ENCODE measurements at places on chromosomes 3 and 15.
A peak's percentile ranks its signal among the peaks of the same experiment; 100 is the strongest.

DNA sequence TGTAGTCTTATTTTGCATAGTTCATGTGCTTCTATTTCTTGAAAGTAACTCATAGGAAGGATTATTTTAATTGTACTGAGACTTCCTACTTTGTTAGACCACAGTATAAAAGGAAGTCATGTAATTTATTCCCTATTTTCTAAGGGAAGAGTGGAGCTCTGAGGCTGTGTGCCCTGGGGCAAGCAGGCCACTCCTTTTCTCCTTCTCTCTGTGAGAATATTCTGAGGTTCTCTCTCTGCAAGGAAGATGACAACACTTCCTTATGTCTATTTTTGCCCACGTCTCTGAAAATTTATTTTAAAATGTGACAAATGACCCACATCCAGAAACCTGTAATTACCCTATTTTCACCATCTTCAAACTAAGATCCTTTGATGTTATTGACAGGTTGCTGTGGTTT lies 11.0 kb downstream of the KCTD6 start:
- DNase-seq = no peak

DNA sequence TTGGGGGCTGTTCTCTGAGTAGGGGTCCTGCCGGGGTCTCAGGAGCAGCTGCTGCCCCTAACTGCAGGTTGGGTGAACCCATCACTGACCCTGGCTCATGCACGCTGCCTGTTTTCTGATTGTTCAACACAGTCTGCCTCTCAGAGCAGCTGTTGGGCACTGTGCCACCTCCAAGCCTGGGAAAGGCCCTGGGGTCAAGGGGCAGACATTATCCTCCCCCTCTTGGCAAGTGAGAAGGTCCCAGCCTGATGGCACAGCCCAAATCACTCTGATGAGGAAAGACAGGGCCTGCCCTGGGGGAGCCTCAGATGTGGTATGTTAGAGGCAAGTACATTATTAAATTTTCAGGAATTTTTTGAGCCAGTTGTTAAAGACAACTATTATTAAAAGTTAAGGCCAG lies 14.1 kb upstream of the GNAT1 start:
- no peak for DNase-seq

GRCh38 chr3:183816681-183817510 lies 8.5 kb downstream of the MAP6D1 start:
- no peak for DNase-seq

GRCh38 chr3:57078344-57078634 lies 17.8 kb downstream of the SPATA12 start:
- no peak for DNase-seq

DNA sequence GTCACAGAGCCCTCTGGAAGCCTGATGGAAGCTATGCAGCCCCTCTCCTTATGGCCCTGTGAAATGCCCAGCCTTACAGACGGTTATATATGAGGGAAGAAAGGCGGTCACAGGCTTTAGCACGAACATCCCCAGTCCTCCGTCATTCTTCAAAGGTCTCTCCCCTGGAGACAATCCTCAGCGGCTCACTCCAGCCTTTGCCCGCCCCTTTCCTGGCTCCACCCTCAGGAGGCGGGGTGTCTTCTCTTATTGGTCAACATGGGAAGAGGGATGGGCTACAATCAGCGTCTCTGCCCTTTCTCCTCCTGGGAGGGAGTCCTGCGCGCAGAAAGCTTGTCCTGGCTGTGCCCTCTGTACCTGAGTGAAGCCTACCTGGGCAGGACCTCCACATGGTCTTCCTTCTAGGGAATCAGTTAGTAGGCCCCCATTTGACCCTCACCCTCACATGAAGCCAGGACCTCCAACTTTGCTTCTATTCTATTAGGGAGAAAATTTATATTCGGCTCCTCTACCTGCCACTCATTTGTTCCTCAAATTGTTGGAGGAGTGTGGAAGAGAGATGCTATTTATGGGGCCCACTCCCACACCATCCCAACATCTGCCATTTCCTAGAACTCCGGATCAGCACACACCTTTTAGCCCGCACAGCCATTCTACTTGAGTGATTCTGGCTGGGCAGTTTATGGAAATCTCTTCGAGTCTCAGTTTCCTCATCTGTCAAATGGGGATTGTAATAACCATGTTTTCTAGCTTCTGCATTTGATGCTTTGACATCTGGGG lies 112.9 kb upstream of the SLC6A11 start:
- DNase-seq = no peak

DNA sequence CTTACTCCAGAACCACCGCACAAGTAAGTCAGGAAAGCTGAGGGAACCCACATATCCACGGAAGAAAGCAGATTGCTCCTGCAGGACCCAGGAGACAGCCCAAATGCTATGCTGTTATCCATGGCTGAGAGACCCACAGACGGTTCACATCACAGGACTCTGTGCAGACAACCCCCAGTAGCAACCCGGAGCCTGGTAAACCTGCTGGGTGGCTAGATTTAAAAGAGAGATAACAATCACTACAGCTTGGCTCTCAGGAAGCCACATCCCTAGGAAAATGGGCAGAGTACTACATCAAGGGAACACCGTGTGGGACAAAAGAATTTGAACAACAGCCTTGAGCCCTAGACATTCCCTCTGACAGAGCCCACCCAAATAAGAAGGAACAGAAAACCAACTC lies 13.8 kb upstream of the TRIM42 start:
- no peak for DNase-seq

DNA sequence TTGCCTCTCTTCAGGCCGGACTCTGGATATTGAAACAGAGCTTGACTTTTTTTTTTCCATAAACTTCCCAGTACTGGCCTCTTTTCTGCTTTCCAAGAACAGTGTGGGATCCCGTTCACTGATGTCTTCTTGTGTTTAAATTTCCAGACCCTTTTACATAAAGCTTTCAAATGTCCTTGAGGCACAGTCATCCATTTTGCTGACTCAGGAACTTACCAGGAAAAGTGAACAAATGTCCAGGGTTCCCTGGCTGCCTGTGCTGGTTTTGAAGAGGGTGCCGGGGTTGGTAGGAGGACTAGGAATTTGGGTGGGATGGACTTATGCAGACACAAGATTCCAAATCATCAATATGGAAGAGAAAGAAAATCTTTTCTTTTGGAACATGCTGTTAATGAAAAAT lies 68.1 kb downstream of the CHDH start:
- DNase-seq = no peak

GRCh38 chr3:24120434-24120833 lies 175.3 kb downstream of the NR1D2 start:
- no peak for DNase-seq

DNA sequence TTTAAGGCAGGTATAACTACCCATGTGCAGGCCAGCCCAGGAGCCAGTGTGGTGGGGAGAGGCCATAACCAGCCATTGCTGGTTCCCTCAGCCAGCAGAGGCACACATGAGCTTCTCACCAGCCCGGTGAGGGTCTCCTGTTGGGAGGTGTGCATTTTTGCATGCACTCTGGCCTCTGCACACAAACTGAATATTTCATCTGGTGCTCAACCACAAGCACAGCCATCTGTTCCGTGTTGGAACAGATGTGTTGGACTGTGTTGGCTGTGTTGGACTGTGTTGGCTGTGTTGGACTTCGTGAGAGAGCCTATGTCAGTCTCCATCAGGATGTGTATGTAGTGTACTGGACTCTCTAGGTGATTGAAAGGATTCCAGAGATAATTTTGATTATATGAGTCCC lies 67.2 kb downstream of the RPL39L start:
- no peak for DNase-seq

GRCh38 chr15:97804950-97805349 lies 155.6 kb upstream of the ARRDC4 start:
- DNase-seq = no peak

- no peak for DNase-seq
These were observed 132.5 kb downstream of the RBPMS2 start for GRCh38 chr15:64642875-64643274.

DNA sequence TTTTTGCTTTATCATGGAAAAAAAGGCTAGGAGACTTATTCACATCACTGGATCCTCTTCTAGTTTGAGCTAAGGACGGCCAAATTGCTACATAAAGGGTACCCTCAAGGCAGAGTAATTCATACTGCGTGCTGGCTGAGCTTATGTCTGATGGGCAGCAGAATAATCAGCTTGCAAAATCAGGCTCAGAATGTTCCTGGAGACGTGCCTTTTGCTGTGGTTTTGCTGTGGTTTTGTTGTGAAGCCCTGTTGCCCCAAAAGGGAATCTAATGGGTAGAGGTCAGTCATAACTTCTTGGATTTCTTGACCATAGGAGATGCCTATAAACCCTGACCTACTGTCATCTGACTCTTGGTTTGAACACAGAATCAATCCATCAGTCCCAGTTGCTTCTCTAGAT lies 189.9 kb downstream of the SOX2 start:
- no peak for DNase-seq

- no peak for DNase-seq
These were observed 66.0 kb downstream of the MEIS2 start for GRCh38 chr15:37034392-37034791.

DNA sequence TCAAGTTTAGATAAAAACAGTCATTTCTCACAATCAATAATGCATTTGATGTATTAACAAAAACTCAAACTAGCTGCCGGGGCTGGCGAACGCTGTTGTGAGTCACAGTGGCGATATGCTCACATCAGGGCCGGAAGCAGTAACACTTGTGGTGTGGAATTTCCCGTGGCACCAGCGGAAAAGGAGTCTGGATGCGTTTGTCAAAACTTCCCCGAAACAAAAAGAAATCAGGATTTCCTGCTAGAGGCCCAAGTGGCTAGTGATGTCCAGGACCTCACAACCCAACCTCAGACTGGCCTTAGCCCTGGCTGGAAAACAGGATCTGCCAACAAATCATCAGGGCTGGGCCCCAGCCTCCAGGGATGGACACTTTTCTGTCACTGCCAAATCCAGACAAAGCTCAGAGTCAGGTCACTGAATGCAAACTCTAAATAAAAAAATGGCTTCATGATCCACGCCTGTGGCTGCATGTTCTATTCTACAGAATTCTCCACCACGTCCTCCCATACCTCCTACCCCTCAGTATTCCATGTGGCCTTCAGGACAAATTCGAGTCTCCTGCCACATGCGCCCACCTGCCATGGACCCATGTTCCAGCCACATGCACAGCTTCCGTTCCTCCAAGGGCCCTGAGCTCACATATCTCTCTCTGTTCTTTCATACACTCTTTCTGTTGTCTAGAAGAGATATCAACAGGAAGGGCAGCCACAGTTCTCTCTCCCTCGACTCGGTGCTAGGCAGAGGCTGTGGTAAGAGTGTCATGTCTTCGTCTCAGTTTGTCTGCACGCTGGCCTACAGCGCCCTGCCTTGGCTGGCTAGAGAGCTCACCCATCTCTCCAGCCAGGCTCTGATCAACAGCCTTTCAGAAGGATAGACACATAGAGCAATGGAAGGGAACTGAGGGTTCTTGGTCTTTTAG lies 35.4 kb downstream of the EHD4 start:
- DNase-seq = no peak

GRCh38 chr3:64861684-64862083 lies 173.9 kb upstream of the ADAMTS9 start:
- no peak for DNase-seq

DNA sequence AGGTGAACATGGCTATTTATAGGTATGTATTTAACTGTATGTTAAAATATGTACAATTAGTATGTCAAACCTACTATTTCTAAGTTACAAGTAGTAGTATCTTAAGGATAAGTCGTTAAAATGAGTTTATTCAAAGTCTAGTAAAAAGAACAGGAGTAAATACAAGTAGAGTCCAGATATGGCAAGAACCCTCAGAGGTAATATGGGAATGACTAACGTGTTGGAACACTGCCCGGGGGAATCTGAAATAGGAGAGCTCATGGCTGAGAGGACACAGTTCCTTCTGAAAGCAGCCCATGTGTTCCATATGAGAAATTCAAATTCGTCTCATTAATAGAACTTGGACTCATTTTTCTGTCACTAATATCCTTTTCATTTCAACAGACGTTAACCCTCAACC lies 158.8 kb downstream of the CLSTN2 start:
- peak; percentile 87 for DNase-seq

DNA sequence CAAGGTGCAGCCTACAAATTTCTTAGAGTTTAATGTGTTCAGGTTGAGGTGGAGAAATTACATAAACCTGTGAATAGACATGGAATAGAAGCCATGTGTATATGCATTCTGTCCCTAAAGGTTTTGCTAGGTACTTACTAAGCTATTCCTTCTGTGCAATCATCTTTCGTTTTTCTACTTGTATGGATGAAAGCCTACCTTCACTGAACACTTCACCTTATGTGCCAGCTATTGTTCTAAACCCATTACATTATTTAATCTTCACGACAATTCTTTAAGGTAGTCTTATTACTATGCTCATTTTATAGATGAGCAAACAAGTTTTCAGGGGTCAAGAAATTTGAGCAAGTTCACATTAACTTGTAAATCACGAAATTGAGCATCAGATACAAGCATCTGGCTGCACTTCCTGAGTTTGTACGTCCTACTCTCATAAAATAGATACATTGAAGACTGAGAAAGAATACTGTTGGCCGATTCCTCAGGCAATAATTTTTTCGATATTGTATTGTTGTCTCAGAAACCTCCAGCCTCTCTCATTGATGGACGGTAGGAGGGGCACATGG lies 635 bp upstream of the RCN2 start:
- no peak for DNase-seq

DNA sequence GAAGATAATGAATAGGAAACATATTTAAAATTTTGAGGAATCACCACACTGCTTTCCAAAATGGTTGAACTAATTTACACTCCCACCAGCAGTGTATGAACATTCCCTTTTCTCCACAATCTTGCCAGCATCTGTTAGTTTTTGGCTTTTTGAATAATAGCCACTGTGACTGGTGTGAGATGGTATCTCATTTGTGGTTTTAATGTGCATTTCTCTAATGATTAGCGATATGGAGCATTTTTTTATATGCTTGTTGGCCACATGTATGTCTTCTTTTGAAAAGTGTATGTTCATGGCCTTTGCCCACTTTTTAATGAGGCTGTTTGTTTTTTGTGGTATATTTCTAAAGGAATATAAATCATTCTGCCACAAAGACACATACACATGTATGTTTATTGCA lies 166.3 kb downstream of the NECTIN3 start:
- no peak for DNase-seq

DNA sequence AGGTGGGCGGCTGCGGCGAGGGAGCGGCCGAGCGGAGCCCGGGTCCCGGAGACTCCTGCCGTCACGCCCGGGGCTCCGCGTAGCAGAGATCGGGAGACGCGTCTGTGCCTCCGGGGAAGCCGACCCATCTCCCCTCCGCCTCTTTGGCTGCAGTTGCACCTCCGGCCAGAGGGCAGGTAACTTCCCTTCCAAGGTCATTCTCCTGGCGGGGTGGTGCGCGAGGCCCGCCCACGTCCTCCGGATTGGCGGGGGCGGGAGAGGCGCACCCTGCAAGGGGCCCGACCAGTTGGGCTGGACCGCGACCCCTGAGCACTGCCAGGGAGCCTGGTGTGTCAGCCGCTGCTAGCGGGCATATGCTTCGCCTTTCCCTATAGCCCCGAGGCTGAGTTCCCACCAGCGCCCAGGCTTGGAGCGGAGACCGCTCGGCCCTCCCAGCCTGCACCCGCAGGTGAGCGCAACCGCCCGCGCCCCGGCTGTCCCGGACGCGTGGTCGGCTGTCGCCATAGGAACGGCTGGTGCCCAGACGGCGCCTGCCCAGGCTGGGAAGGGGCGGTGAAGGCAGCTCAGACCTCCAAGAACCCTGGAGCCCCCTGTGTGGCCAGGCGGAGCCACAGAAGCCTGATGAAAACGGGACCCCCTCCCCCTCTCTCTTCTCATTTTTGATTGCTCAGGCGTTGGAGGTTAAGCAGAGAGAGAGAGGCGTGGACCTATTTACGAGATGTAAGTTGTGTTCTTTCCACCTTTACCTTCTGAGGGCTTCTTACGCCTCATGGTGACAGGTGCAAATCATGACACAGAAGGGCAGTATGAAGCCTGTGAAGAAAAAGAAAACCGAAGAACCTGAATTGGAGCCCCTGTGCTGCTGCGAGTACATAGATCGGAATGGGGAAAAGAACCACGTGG lies 453 bp downstream of the ZDHHC23 start:
- peak; percentile 65 for DNase-seq

Measured in NCI-H1105 treated with DMSO at 0.1 percent for 48 hours (cell line).